ENCODE measurements at places on chromosomes 6 and 20.

DNA sequence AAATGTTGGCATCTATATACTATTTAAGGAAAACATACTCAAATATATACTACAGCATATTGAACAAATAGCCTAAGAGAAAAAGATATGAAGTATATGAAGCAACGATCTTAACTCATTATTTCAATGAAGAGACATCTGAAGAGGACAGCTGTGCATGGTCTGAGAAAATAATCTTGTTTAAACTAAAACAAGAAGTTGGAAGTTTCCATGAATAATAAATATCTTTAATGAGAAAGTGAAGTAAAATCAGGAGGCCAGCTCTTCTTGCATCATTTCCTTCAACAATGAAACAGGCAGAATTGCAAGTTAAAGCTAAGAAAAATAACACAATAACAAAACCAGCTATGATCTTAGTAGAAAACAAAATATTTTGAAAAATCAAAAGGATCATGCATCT is 1265.4 kb upstream of the MAP3K7 start:
- no peak for DNase-seq

GRCh38 chr20:36062799-36063198 is 91.7 kb upstream of the EPB41L1 start:
- DNase-seq = no peak

GRCh38 chr6:105326833-105327770 is 75.8 kb downstream of the PREP start:
- no peak for DNase-seq

- DNase-seq = no peak
These were observed 31.0 kb downstream of the E2F3 start for GRCh38 chr6:20432692-20433091.

- no peak for DNase-seq
These were observed 129.0 kb downstream of the SULF2 start for GRCh38 chr20:47656318-47656717.

DNA sequence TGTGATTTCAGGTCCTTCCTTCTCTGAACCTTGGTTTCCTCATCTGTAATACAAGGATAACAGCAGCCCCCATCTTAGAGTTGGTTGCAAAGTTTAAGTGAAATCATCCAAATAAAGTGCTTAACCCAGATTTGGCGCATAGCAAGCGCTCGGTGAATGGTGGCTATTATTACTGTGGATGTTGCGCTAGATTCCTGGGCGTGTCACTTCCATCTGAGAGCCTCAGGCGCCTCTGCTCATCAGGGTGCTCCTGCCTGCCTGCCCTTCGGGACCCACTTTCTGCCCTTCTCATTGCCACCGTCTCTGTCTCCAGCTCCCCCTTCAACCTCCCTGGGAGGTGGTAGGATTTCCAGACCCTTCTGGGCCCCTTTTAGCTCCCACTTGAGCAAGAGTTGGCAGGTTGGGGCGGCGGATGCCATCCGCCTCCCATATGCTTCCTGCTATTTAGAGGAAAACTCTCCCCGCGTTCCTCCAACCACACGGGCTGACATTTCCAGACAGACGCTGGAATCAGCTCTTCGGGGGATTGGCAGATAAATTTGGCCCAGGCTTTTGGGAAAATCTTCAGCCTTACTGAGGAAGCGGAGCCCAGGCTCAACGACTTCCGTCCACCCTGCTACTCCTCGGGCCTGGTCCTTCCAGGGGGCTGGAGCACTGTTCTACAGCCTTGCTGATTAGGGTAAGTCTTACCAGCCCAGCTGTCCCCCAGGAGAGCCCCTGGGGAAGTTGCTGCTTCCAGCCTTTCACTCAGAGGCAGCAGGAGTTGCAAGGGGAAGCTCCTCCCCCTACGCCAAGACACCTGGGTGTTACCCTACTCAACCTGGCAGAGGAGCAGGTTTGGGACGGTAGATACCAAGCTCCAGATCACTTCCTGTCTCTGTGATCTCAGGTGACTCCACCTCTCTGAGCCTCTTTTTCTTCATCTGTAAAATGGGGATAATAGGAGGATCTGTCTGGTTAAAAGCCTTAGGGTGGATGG is 71.5 kb downstream of the DLGAP4 start:
- DNase-seq = no peak

DNA sequence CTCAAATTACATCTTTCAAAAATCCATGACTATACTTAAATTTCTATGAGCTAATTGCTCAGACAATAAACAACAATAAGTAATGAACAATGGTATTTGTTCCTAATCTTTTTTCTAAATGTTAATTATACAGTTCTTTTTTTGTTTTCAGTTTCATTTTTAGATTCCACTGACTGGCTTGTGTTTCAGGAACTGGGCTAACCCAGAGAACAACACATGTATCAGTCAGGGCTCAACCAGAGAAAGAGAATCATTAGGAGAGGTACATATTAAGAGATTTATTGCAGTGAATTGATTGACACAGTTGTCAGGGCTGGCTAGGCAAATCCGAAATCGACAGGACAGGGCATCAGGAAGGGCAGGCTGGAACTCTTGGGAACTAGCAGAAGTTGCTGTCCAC is 182.8 kb downstream of the GRM1 start:
- DNase-seq = no peak
